ENCODE measurements at places on chromosomes 5 and 9.

DNA sequence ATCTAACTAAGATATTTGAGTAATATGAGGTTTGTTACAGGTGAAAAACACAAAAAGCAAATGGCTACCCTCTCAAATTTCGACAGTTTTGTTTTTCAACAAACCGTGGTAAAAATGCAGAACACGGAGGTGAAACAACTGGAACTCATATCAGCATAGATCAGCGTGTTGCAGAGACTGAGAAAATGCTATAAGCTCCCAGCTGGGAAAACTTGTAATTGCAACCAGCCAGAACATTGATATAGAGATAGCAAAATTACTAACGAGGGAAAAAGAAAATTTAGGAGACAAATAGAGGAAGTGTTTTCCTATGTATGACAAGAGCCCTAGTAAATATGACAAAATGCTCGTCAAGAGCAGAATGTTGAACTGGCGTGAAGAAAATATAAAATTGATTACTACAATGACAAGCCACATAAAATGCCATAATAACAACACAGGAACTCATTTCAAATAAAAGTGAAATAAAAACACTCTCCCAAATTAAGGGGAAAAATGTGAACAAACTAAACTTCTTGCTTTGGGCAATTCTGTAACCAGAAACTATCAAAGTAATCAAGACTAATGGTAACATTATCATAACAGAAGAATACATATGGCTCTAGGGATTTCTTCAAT lies 1989.8 kb downstream of the EFNA5 start:
- DNase-seq, result no peak

DNA sequence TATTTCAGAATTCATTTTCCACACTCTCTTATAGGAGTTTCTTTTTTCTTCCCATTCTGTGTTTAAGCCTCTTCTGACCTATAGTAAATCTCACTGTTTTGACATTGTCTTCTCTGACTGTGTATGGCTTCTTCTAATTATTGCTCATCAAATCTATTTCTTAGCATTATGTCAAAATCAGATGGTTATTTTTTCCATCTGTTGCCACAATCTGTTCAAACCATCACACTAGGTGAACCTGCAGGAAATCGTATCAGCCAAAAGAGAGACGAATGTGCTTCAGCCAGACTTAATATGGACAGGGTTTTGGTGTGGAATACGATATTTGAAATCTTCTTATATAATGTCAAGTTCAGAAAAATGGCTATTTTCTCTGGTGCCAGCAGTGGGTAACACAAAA lies 15.9 kb upstream of the SEMA4D start:
- no peak for DNase-seq

DNA sequence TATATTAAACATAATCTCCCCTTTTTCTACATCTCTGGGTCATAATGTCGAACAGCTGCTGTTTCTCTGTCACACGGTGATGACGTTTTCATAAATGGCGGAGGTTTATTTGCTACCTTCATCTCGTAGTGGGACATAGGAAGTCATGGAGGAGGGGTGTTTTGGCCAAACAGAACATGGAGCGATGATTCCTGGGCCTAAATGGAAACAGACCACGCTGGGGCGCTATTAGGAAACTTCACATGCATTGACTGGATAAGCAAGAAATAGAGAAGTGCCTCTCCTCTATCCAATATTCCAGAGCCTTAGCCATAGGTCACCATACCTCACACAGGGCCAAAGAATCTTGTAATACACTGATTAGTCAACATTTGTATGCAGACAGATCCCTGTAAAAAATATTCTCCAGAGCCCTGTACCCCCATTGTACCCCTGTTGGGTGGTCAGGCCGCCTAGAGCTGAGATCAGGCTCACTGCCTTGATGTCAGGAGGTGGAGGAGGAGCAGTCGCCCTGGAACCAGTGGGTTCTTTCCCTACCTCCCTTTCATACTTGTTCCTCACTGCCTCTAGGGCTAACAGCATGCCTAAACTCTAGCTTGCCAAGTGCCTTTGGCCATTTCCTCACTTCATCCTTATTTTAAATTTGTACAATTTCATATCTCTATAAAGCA lies 77.8 kb upstream of the SPIN1 start:
- no peak for DNase-seq

GRCh38 chr9:113011911-113012381 lies at the start of gene ZNF883:
Gene ZNF883, minus strand, starts transcription at chr9:113012192.
- no peak for DNase-seq

GRCh38 chr5:132176987-132177386 lies 50.7 kb downstream of the P4HA2 start:
- DNase-seq, result no peak

DNA sequence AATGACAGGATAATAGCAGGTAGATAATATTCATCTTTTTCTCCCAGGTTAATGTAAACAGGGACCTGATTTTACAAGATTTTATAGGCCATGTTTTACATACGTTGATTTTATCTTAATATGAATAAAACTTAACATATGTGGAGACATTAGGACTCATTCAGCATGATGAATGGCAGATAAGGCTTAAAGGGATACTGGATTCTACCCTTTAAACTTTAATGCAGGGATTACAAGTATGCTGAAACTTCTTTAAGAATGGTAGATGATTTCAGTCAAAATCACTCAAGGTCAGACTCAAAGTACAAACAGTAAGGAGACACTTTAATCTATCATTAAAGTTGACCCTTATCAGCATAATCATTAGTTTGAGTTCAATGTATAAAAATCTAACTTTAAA lies 274.5 kb upstream of the IZUMO3 start:
- DNase-seq, result no peak

DNA sequence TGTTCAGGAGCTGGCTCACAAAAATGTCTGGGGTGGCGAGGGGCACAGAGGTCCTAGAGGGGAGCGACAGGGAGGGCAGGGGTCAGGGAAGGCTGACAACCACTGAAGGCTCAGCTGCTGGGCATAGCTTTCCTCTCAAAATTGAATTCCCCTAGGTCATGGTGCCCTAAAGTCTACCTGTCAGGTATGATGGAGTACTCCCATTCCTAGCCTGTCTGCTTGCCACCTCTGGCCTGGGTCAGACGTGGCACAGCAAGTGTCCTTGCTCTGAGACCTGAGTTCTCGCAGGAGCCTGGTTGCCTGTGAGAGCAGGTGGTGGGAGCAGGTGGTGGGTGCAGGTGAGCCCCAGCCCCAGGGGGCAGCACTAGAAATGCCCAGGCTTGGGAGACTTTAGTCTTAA lies 175.4 kb downstream of the PJA2 start:
- DNase-seq, result no peak

- no peak for DNase-seq
Observed at GRCh38 chr9:76650692-76651091, 113.5 kb upstream of the PCA3 start.

GRCh38 chr5:127892467-127893207 lies 189.4 kb downstream of the CCDC192 start:
- no peak for DNase-seq

DNA sequence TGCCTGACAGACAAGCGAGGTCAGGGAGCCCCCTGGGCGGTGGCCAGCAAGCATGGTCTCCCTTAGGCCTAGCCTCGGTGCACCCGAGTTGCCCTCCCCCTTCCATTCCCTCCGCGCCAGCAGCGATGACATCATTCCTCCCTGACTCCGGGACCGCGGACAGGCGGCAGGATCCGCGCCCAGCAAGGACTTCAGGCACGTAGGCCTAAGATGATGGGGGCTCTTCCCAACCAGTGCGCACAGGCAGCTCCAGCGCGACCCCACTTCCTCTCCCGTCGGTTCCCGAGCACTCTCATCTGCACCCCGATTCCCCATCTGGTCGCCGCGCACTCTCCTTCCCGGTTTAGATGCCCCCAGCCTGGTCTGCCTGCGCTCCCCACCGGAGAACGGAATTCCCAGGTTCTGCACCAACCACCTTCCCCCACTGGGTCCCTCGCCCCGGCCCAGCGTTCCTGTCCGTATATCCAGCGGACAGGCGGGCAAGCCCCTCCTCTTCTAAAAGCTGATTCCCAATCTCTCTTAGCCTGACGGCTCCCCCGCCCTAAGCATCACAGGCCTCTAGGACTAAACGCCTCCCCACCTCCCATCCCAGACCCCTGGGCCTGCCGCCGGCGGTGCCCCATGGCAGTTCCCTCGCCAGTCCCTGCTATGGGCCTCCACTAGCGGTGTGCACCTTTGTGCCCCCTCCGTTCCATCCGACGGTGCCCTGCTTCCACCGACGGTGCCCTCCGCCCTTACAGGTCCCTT lies 931 bp downstream of the FAM219A start:
- DNase-seq, result peak; percentile 80

DNA sequence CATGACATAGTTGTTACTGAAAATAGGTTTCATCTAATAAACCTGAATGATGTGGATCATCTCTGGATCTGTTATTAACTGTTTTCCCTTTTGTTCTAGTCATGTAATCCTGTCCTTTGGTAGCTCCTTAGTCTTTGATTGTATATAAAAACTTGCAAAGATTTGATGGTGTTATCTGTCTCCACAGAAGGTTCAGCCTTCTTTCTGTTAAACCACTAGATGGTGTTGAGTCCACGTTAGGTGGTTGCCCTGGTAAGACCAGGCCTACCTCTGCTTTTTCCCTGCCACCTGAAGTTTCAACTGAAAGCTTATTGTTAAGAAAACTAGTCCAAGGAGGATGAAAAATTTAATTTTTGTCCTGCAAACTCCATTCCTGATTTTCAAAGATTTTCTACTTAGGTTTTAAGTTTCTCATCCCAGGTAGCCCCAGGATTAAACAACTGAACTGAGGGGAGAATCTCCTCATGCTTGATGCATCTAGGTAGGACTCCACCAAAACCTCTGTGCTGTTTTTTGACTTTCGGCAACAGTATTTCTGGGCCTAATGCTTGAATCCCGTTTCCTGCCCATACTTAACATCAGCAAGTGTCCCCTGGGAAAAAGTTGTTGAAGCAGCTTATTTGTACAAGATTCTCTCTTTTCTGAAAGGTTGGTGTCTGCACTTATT lies 68.5 kb downstream of the RICTOR start:
- no peak for DNase-seq

GRCh38 chr5:140317859-140318258 lies 15.0 kb upstream of the PFDN1 start:
- DNase-seq, result no peak

GRCh38 chr5:112929336-112930081 lies 7.5 kb upstream of the REEP5 start:
- no peak for DNase-seq

GRCh38 chr5:123474228-123474627 lies 37.7 kb upstream of the CSNK1G3 start:
- no peak for DNase-seq

DNA sequence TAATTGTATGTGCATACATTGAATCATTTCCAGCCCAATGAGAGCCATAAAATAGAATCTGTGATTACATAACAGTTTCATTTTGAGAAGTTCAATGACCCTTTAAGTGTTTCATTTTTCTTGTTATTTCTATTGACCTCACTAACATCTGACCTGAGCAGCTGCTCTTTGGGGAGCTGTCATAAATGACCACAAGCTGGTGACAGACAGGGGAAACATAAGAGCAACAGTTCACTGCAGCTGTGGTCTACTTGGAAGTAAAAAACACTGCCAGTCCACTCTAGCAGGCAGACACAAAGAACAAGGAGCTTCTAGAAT lies 265.4 kb downstream of the DTWD2 start:
- no peak for DNase-seq

- no peak for DNase-seq
Observed at GRCh38 chr5:144794922-144795321, 624.2 kb downstream of the KCTD16 start.

DNA sequence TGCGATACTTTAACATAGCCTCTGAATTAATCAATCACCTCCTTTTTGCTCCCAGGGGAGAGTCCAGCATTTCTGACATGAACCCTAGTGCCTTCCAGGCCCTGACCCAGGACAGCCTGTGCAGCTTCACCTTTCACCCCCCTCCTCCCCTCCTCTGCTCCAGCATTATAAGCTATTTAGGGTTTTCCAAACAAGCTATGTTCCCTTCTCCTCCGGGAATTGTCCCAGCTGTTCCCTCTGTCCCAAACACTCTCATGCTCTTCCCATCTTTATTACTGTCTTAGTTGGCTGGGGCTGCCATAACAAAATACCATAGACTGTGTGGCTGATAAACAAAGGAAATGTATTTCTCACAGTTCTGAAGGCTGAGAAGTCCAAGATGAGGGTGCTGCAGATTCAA lies 161.5 kb downstream of the EBF1 start:
- no peak for DNase-seq

DNA sequence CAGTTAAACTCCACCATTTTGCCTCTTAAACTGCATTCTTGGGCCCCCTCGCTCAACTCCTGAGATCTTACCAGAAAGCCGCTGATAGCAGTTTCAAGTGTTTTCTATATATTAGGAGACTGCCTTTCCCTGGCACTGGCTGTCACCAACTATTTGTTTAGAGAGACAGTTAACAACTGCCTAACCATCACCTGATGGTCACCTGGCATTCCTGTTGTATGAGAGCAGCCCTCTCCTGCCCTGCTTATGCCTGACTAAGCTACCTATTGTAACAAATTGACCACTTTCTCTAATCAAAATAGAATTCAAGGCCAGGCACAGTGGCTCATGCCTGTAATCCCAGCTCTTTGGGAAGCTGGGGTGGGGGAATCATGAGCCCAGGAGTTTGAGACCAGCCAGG lies 28.0 kb upstream of the SIL1 start:
- DNase-seq, result no peak

GRCh38 chr5:1474183-1474839 lies 29.1 kb upstream of the SLC6A3 start:
- no peak for DNase-seq

DNA sequence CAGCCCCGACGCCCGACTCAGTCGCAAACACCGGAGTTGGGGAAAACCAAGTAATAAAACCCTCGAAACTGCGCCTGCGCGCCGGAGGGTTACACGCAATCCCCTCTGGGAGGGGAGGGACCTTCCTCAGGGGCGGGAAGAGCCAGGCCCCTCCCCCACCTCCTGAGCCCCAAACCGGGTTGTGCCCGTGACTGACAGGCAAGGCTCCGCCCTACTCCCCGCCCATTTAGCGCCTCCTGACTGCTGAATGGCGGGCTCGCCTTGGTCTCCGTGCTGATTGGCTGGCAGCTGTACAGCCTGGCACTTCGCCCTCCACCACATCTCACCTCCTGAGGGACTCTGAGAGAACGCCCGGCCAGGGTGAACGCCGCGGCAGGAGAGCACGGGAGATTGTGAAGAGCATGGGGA lies at the start of gene PRDM9:
TSS of gene PRDM9 (plus strand) at position 332 of the 408 bp plus-strand sequence. CDS start 1,425 bp downstream, outside the sequence.
- no peak for DNase-seq

DNA sequence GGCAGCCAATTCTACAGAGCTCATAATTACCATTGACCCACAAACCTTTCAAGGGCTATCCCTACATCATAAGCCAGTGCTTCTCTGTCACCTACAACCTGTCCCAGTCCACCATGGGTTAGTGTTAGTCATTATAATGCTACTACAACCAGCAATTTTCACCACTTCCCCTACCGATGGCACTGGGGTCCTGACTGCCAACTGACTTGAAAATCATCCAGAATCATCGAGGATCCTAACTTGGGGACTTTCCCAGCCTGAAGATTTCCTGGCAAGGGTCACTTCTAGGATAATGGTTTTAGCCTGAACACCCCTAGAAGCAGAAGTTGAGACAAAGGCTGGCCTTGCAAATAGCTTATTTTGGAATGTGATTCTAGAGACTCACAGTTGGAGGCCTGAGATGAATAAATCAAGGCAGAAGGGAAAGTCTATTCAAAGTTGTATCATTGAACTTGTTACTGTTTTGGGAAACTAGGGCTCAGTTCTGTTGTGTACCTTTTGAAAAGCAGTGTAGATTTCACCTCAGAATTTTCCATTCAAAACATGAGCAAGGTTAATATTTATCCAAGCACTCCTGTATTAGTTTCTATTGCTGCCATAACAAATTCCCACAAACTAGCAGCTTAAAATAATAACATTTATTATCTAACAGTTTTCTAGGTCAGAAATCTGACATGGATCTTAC lies 633.0 kb downstream of the LRRC70 start:
- no peak for DNase-seq

- no peak for DNase-seq
Observed at GRCh38 chr9:108282872-108283271, 572.9 kb downstream of the ACTL7B start.
